ENCODE measurements at places on chromosomes 1 and 21.

- no peak for DNase-seq
Observed at GRCh38 chr1:220708936-220709801, 19.0 kb downstream of the C1orf115 start.

DNA sequence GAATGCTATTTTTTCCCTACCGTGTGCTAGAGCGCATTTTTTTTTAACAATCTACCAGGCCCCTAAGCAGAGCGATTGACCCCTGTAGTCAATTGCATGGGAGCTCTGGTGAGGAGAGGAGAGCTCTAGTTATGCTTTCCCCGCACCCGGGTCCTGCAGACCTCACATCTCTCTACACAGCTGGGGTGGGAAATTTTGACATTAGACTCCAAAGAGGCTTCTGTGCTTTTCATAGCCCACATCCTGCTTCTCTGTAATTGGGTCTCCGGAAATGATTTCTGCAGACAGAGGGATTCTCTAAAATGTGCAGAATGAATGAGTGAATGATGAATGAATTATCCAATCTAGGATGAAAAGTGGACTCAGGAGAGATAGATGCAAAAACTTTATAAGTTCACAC is 41.5 kb upstream of the DUSP10 start:
- DNase-seq = no peak

DNA sequence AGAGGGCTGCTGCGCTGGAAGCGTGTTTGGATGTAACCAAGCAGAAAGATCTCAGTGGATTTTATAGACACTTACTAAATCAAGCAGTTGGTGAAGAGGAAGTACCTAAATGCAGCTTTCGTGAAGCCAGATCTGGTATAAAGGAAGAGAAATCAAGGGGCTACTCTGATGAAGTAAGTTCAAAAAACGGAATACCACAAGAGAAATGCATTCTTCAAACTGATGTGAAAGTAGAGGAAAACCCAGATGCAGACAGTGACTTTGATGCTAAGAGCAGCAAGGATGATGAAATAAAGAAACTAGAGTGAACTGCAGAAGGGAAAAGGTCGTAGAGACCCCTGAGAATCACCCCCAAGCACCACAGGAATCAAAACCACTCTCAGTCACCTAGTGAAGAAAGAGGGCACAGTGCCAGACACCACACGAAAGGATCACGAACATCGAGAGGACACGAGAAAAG is 40.8 kb upstream of the NEXN start:
- no peak for DNase-seq

- no peak for DNase-seq
Observed at GRCh38 chr1:201682964-201683363, 144.0 kb downstream of the NAV1 start.

DNA sequence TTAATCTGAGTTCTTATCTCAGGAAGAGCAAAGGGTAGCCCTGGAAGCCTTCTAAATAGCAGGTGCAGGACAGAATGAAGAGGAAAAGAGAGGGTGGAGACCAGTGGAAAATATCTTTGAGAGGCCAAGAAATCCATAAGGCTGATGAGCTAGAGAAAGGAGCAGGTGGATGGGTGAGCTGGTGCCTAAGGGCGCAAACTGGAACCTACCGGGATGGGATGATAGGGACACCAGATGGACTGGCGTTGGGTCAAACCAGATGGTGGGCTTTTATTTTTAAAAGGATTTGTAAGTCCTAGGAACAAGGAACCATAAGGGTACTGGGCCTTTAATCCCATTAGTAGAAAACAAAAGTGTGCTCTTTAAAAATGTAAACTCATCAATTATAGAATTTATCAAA is 59.7 kb downstream of the RGL1 start:
- DNase-seq = no peak

DNA sequence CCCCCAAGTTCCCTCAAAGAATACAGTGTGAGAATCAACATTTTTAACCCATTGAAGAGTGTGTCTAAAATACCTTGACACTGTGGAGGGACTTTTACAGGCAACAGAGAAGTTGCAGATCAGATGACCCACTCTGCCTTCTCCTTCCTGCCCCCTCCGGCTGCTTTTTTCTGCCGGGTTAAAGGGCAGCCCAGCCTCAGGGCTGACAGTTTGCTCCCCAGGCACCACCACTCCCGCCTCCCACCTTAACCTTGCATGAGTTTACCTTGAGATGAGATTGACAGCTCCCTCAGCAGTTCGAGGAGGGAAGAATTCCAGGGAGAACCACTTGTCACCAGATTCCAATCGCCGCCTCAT is 3.2 kb downstream of the MTHFR start:
- peak; percentile 46 for DNase-seq

- DNase-seq = no peak
Observed at GRCh38 chr1:192839162-192840066, 30.6 kb downstream of the RGS2 start.
